ENCODE measurements at places on chromosomes 2 and 18. TPM values are rescaled to one million over a fixed set of nuclear protein-coding genes. Genes with fewer than 3 reads are reported as not detected.
A peak's percentile ranks its signal among the peaks of the same experiment; 100 is the strongest.

CGREF1 gene
- total RNA-seq = 0.92 TPM

TSN gene
- total RNA-seq = 24.5 TPM

DNA sequence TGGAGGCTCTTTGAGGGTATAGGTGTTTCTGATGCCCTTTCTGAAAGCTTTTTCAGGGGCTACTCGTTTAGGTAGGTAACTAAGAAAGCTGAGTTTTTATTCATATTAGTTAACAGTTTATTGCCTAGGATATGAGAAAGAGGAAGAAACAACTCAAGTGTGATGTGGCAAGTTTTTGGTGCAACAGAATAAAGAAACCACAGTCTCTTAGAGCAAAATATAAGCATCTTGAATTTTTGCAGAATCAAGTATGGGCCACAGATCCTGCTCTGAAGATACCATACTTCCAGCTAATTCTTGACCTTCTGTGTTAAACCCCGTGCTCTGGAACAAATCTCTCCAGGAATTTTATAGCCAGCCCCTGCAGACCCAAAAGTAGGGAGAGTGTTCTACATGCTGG lies 147.7 kb upstream of the SLC1A4 start:
- no peak for DNase-seq

- no peak for DNase-seq
Measured at GRCh38 chr18:51029378-51029693, 677 bp upstream of the SMAD4 start.

GRCh38 chr2:138276339-138276738 lies 225.2 kb upstream of the SPOPL start:
- DNase-seq = no peak

DNA sequence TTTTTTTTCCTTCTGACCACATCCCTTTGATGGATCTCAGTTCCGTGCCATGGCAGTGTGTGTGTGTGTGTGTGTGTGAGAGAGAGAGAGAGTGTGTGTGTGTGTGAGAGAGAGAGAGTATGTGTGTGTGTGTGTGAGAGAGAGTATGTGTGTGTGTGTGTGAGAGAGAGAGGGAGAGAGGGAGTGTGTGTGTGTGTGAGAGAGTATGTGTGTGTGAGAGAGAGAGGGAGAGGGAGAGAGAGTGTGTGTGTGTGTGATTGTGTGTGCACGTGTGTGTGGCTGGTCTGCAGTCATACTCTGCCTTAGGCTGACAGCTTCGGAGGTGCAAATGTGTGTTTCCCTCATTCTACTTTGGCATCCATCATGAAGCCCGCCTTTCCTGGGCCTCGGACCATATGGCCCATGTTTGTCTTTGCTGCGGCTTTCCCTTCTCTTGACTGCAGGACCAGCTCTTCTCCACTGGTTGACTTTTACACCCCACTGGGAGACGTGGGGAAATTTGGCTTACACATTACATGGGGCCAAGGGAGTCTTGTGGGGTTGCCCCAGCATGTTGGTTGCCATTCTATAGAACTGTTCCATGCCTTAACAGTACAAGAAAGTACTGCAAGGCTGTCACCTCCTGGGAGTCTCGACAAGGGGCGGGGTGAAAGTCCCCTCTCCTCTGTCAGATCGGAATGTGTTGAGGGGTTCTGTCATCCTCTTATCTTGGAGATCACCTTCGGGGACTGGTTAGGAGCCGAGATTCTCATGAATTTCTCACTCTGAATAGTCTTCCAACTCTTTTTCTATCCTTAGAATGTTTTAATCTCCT lies 21.6 kb downstream of the TSN start:
- DNase-seq = peak; percentile 80
